Cardiac fibroblast (primary cell): ENCODE measurements at places on chromosomes 16 and 17.
A peak's percentile ranks its signal among the peaks of the same experiment; 100 is the strongest.

DNA sequence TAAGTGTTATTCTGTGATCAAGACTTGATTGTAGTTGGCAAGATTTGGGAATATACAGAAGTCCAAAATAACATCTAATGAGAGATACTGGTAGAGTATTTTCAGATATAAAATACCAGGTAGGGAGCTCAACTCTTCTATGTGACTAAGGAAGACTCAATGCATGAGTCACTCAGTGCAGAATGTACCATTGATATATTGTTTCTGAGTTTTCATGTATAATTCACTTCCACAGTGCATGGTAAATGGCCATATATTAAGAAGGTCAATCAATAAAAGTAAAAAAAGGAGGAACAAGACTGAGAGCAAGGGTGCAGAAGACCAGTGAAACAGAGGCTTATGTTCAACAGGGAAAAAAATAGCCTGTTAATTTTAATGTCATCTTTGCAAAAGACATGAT lies 1387.9 kb downstream of the CDH8 start:
- no peak for DNase-seq

- DNase-seq, result no peak
Observed at GRCh38 chr16:8644211-8645140, 23.0 kb downstream of the METTL22 start.

GRCh38 chr16:82603784-82604411 lies 22.9 kb upstream of the CDH13 start:
- DNase-seq, result peak; percentile 72

- DNase-seq, result no peak
Observed at GRCh38 chr17:64940055-64940454, 20.8 kb upstream of the LRRC37A3 start.

DNA sequence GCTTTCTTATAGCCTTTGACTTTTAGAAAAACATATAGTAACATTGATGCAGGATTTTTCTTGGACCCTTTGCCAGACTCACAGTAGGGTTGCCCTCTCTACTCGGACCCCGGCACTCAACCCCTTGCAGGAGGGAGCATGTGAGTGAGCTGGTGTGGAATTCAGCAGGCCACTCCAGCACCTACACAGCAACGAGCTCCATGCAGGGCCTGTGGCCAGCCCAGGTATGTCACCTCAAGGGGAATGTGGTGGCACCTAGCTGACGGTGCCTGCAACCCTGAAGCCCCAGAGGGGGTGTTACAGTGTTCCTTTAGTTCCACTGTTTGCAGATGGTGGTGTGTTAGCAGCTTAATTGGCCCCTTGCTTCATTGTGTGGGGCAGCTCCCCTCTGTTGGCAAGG lies 414.9 kb downstream of the KCNJ2 start:
- no peak for DNase-seq

DNA sequence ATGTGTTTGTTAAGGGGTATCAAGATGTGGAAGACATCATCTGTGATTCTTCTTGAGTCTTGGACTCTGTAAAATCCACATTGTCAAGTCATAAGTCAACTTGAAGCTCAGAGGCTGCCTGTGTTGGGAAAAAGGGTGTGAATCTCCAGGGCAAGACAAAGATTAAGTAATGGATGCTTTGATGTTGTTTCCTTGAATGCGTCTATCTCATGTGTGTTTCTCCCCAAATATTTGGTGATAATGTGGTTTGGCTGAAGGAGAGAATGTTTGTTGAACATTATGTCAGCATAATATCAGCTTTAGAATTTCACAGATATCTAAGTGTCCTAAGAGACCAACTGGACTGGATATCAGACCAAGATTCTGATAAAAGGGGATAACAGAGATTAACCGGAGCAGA lies 24.1 kb upstream of the KCNJ16 start:
- DNase-seq, result no peak

DNA sequence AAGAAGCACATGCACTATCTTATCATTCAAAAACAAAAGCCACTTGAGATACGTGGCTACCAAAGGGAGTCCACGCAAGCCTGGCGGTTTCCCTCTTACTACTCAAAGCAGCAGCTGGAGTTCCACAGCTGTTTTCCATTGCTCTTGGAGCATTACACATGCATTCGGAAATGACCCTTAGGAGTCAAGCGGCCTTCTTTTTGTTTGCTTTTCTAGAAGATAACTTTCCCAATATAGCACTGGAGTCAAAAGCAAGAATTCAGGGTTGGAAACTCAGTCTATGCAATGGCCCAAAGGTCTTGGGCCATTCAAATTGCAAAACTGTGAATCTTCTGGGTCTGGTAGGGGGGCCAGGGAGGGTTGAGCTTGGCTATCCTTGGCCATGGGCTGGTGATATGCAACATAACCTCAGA lies 97.8 kb upstream of the MAF start:
- DNase-seq, result peak; percentile 56

GRCh38 chr16:65655802-65656201 lies 533.9 kb upstream of the CDH11 start:
- DNase-seq, result no peak

- peak; percentile 72 for DNase-seq
Observed at GRCh38 chr17:45719335-45720071, 64.6 kb upstream of the CRHR1 start.

- DNase-seq, result no peak
Observed at GRCh38 chr16:1290063-1290501, 19.4 kb upstream of the UBE2I start.
